Activated CD4-positive, alpha-beta T cell treated with anti-CD3 and anti-CD28 coated beads for 1 hour (primary cell): ENCODE measurements at places on chromosomes 1 and 21.

GRCh38 chr1:201409440-201409839 is 10.3 kb upstream of the LAD1 start:
- DNase-seq = no peak

- no peak for DNase-seq
Observed at GRCh38 chr1:107531065-107531908, 390.4 kb downstream of the NTNG1 start.

- DNase-seq = peak; percentile 53
Observed at GRCh38 chr1:100440075-100440809, 87.9 kb downstream of the CDC14A start.

- DNase-seq = no peak
Observed at GRCh38 chr1:183954496-183954895, 83.0 kb downstream of the COLGALT2 start.

DNA sequence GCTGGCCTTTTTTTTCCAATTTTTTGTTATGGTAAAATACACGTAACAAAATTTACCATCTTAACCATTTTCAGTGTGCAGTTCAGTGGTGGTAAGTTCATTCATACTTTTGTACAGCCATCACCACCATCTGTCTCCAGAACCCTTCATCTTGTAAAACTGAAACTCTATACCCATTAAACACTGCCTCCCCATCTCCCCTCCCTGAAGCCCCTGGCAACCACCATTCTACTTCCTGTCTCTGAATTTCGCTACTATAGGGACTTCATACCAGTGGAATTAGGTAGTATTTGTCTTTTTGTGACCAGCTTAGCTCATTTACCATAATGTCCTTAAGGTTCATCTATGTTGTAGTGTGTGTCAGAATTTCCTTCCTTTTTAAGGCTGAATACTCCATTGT is 8.7 kb downstream of the PKNOX1 start:
- DNase-seq = no peak

GRCh38 chr1:202189918-202190715 is 3.5 kb upstream of the LGR6 start:
- DNase-seq = no peak

DNA sequence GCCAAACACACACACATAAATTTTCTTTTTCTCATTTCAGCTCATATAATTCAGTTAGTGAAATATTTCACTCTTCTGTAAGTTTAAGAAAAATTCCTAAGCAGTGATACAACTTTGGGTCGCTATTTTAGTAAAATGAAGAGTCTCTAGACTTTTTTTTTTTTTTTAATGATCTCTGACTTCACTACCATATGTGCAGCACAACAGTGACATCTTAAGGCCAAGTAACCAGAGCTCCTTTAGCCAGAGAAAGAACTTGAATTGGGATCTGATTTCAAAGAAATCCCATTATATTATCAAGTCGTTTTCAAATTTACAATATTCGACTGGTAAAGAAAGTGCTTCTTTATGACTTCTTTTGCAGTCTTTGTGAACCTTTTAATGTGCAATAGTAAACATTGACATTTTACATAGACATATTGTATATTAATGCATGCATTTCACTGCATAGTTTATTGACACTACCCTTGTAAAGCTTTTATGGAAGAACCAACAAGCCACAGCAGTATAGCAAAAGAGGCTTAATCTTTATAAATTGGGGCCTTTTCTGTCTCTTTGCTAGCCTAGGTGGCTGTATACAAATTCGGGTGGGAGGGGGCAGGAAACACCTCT is 62.2 kb downstream of the LRRC40 start:
- no peak for DNase-seq

DNA sequence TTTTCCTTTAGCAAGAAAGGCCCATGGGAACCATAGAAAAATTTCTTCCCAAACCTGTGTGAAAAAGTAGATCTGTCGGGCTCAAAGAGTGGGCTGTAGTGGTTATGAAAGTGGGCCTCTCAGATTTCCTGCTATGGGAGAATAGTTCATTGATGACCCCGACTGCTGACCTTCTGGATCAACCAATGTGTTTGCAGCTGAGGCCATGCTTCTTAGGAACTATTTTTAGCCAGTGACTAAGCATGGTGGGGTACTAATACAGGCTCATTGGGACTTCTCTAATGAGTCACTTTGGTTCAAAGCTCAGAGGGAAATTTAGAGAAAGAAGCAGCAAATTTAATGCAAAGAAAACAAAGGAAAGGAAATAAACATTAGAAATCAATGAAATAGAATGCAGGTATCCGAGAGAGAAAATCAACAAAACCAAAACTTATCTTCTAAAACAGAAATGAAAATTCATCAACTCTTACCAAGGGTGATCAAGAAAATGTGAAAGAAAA is 12.6 kb upstream of the PSMA5 start:
- no peak for DNase-seq

DNA sequence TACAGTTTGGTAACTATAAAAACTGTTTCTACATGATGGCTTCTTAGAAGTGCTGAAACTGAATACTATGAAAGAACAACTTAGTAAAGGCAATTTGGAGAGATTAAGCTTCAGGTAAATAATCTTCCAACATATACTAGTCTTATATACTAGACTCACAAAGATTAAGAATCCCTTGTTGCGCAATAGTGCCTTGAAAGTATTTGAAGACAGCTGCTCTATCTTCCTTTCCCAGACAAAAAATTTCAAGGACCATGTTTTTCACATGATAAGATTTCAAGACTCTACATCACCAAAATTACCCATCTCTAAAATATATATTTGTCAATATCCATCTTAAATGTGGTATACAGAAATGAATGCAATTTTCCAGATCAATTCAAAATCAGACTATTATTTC is 37.7 kb upstream of the ASPM start:
- DNase-seq = no peak

- no peak for DNase-seq
Observed at GRCh38 chr1:1554926-1555915, 14.8 kb upstream of the TMEM240 start.

DNA sequence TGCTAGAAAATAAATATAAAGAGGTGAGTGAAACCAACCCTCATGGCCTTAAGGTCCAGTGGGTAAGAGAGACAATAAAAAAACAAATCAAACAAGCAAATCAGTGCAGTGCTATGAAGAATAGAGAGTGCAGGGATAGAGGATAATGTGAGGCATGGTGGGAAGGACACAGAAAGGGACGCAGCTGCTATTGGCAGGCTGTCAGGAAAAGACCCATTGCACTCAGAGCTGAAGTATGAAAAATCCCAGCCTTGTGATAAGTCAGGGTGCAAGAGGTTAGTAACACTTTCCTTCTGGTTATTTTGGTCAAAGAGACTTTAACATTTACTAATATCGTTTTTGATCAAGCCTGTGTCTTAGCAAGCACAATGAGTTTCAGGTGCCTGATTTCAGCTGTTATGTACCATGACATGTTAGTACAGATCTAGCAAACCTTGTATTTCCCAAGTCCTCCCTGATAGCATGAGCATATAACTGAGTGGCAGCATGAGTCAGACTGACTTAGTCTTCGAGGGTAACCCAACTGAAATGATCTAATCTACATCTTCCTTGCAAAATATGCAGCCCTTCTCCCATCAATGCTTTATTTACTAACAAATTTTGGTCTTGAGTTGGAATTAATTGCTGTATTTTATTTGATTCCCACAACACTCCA is 31.7 kb downstream of the CHML start:
- DNase-seq = no peak

- DNase-seq = no peak
Observed at GRCh38 chr1:165855010-165855838, 27.8 kb downstream of the UCK2 start.

DNA sequence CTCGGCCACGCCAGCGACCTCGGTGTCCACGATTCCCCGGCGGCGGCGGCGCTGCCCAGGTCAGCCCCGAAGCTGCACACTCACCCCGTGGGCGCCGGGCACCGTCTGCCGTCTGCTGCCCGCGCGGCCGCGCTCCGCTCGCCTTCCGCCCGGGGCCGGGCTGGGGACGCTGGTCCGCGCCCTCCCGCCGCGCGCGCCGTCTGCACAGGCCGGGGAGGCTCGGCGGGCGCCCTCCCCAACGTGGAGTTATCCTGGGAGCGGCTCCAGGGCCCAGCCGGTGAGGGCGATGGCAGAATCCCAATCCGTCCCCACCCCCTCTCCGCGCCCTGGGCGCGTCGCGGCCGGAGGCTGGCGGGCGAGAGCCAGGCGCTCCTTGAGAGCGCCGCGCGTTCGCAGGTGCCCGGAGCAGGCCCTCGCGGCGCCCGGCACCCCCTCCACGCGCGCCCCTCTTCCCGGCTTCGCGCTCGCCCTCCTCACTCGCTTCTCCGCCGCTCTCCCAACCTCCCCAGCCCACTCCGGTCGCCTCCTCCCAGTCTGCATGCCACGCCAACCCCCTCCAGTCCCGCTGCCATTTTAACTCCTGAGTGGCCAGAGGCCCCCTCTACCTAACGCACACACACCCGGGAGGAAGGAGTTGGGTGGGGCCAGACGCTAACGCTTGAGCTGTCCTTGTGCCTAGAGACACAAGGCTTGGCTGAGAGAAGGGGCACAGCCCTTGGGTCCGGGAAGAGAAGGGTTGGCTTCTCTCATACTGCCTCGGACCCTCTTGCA is at the start of gene LRRN2:
LRRN2 (minus strand) TSS at position 503 of the 771 bp plus-strand sequence. CDS start 65,746 bp downstream, outside the sequence.
- no peak for DNase-seq

DNA sequence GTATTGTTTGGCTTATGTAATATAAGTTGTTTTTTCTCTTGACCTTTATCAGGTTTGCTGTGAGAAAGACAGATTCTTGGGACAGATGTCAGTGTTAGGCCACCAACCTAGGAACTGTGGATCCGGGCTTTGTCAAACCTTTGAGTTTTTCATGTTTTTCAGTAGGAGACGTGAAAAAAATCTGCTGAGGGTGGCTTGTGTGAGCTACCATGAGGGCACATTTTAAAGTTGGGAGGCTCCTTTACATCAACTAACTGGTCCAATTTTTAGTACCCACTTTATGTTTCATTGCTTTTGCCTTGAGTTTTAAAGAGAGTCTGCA is 801 bp downstream of the RPS6KC1 start:
- no peak for DNase-seq

DNA sequence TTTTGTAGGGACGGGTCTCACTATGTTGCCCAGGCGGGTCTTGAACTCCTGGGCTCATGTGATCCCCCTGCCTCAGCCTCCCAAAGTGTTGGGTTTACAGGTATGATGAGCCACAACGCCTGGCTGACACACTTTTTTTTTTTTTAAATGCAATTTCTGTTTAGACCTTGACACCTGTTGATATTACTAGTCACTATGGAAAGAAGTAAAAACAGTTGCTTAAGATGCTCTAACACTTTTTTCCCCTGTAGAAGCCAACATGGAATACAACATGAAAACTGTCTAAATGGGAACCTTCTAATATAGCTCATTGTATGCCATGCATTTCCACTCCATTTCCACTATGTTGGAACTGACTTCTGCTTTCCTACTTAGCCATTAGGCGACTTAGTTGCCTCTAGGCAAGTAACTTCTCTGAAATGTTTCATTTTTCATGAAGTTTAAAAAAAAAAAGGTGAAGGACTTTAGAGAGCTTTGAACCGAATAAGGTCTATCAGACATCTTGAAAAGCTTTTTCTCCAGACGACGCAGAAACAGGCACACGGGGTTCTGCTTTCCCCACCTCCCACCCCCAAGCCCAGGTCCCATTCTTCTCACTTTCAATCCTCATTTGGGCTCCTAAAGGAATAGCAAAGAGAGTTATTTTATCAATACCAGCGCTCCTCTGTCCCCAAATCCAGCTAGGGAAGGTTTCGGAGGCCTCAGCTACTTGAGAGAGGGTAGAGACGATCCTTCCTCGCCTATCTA is 648 bp upstream of the DR1 start:
- no peak for DNase-seq

DNA sequence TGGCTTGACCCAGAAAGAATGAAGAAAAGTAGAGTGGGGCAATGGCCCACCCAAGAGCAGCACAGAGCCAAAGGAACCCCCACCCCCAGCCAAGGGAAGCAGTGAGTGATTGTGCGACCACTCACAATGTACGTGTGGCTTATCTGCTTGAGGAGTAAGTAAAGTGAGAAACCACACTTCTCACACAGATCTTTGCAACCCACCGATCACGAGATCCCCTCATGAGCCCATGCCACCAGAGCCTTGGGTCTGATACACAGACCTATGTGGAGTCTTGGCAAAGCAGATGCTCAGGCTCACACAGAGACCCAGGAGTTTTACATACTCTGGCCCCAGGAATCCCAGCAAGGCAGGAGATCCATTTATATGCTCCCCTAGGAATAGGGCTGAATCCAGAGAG is 14.0 kb upstream of the SLC9C2 start:
- no peak for DNase-seq

DNA sequence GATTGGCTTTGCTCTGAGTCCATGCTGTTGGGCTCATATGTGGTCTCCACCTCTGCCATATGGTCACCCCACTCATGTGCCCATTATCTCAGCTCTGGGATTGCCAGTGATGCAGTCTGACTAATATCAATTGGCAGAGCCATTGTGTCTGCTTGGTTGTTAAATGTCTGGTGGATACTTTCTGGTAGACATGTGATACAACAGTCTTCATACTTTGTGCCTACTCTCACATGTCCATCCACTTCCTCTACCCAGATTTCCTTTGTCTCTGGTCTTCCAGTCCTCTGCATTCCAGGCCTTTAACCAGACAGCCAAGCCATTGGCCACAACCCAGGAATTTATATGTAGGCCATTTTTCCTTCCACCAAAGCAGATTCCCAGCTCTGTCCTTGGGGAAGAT is 30.8 kb upstream of the DIPK1A start:
- no peak for DNase-seq

GRCh38 chr1:211183747-211184313 is 49.9 kb upstream of the KCNH1 start:
- DNase-seq = no peak

DNA sequence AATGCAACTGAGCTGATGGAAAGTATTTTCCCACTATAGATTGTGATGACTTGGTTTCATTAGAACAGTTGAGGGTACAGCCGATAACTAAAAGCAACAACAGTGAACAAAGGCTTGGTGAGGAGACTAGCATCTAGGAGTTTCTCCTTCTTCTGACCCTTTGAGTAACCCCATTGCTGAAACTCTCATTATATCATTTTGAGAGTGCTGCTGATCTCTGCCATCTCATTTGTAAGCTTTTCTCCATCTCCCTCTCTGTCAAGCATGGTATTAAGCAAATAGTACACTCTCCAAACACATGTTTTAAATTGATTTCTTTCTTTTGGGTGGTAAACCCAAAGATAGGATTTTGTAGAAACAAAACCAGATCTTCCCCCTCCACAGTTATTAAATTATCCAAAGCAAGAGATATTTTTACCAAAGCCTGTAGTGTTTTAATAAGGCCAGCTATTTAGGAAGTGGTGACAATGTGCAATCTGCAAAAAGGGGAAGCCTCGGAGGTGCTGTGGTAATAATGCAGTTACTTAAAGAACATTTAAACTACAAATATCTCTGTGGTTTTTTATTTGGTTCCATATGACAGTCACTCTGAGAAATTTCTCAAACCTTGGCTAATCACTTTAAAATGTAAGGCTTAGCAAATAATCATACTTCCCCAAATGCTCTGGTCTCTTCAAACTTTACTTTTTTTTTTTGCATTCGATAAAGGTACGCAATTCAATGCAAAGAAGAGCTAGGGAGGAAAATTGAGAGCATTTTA is 287.5 kb downstream of the HLX start:
- DNase-seq = no peak

GRCh38 chr1:147243228-147243685 is 773 bp downstream of the CHD1L start:
- DNase-seq = no peak

- no peak for DNase-seq
Observed at GRCh38 chr21:45791562-45792418, 148.3 kb downstream of the PCBP3 start.
